ENCODE measurements at places on chromosomes 12 and 14. TPM values are rescaled to one million over a fixed set of nuclear protein-coding genes. Genes with fewer than 3 reads are reported as not detected.

GRCh38 chr12:27193854-27194544 is 50.1 kb upstream of the STK38L start:
- H3K27me3 ChIP-seq, result no peaks in the 10 kb centered on the region
- peak; percentile 75 for DNase-seq
- H3K4me3 ChIP-seq, result no peak overlapping the region

DNA sequence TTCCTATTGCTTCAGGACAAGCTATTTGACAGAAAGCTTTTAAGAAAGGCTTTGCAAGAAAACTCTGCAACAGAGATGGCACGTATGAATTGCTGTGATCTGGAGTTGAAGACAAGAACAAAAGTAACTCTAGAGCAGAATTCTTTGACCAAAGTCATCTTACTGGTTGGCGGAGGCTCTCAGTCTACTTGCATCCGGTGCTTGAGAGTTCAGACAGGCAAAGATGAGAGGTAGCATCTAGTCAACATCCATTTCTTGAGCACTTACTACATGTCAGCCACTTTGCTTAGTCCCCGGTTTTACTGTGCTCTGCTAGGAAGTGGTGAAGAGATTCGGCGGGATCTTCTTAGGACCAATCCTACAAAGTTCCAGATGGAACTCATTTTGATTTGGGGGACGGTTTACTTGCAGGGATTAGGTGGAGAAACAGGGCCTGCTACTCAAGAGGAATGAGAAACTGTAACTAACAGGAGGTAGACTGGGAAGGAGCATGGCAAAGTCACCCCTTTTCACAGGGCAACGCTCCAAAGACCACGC is 404 bp upstream of the CCDC91 start:
- no peak for DNase-seq
- H3K4me3 ChIP-seq, result peak overlapping the region; percentile 77
- H3K27me3 ChIP-seq, result no peaks in the 10 kb centered on the region

The GLIPR1L1 gene
- not detected for total RNA-seq

The MTA1 gene
- total RNA-seq, result 68.8 TPM

The ACOT4 gene
- total RNA-seq, result 5.9 TPM

DNA sequence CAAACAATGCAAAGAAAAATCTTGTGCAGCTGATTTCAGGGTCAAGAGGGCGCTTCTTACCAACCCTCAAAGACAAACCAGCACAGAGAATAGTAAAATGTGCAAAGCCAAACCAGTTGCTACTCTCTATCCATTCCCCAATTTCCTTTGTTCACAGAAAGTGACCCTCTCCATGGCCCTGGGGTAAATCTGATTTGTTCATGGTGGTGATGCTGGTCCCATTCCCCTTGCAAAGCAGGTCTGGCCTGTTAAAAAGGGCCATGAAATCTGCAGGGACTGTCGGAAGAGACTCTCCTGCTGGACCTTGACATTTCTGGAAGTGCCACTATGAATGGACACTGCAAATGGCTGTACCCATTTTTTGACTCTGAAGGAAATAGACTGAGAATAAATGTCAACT is 113.5 kb downstream of the HMGA2 start:
- no peaks in the 10 kb centered on the region for H3K4me1 ChIP-seq
- no peaks in the 10 kb centered on the region for H3K27me3 ChIP-seq

DNA sequence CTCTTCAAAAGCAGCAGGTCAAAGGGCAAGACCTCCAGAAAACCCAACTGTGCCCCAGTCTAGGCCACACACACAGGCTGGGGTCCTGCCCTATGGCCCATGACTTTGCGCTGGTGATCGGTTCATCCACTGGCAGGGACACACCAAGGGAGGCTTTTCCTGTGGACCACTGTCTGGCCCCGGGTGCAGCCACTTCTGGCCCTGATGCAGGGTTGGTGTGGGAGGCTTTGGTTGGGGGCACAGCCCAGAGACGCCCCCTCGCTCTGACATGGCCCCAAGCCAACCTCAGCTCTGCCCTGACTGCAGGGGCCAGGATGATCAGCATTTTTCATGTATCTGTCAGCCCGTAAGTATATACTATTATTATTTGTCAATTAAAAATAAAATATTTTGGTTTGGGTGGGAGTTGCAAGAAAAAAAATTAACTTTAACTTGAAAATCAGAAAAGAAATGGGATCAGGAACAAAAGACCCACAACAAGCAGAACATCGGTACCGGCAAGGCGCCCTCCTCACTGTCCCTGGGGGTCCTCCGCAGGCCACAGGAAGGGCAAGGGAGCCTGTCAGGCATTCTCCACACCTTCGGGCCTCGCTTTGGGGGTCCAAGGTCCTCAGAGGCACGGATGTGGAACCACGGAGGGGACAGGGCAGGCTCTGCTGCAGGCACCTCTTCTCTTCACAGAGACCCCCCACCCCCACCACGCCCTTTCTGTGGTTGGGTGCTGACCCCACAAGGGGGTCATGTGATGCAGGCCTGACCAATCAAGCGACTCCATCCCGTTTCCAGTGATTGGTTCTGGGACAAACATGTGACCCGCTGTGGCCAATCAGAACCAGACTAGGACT is 181.5 kb upstream of the SFSWAP start:
- no peak overlapping the region for H3K4me3 ChIP-seq
- no peaks in the 10 kb centered on the region for H3K4me1 ChIP-seq
- no peaks in the 10 kb centered on the region for H3K27me3 ChIP-seq
- DNase-seq, result no peak
- H3K36me3 ChIP-seq, result no peaks in the 10 kb centered on the region

Data from breast epithelium (tissue), 4 donors.